Activated CD8-positive, alpha-beta memory T cell treated with anti-CD3 and anti-CD28 coated beads, Interleukin-2, amount 10 ng/mL, durations not matched to agents 7 days and 5 days (primary cell): ENCODE measurements at places on chromosomes 11 and 22.
A peak's percentile ranks its signal among the peaks of the same experiment; 100 is the strongest.

- no peak for DNase-seq
Observed at GRCh38 chr11:19201737-19202605, at the start of gene CSRP3. Gene CSRP3, minus strand, starts transcription at chr11:19201983. Its CDS starts 9,535 bp downstream, at chr11:19192448.

DNA sequence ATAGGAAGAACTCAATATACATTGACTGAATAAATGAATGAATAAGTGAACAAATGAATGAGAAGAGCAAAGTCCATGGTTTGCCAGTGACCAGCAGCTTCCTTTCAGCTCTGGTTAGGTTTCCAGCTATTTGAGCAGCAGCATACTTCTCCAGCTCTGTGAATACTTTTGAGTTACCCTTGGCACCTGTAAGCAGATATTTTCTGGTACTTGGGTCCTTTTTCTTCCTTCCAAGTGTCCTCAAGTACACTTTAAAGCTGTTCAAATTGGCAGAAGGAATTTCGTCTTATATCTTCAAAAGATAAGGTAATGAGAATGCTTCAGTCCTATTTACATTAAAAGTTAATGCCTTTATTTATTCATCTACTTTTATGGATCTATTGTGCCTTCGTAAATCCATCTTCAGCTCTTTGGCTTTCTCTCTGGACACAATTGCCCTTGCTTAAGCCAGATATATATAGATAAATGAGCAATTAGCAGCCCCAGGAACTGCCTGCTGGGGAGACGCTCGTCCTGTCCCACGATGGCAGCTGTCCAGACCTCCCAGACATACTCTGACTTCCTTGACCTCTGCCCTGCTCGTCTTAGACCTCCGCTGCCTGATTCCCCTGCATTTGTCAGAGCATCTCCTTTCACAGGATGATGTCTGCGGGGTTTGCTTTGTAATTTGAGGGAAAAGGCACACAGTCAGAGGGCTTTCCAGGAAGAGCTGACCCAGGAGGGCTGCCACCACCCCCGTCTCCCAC, 926.3 kb downstream of the OPCML start:
- DNase-seq, result no peak

DNA sequence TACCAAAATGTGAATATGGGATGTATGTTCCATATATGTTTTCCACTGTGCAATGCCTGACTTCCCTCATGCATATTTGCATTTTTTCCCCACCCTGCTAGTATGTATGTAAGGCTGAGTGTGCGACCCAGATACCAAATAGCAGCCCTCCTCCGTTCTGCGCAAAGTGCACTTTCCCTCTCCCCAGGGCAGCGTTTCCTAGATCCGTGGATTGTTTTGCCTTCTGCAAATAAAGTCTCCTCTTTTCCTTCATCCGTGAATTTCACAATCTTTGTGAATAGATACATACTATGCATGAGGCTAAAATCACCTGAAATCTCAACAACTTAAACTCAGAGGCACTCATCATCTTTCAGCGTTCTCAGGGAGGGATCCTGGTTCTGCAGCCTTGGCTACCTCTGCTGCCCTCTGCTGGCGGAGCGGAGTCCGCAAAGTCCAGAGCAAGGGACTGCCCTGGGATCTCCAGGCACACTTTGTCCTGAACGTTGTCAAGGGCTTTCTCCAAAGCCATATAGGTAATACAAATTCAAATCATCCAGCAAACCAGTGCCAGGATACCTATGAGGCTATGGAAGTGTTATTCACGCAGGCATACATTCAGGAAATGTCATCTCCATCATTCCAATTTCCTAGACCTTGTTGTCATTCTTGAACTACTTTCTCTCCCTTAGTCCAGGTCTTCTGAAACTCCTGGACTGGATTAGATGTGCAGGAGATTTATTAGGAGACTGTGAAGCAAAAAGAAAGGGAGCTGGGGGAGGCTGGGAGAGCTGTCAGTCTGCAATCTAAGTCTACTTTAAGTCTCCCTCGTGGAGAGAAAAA, 53.1 kb downstream of the CNTF start:
- DNase-seq, result peak; percentile 75

GRCh38 chr11:61486011-61486620, 22.4 kb upstream of the LRRC10B start:
- DNase-seq, result no peak
